ENCODE measurements at places on chromosomes 5 and 9.

DNA sequence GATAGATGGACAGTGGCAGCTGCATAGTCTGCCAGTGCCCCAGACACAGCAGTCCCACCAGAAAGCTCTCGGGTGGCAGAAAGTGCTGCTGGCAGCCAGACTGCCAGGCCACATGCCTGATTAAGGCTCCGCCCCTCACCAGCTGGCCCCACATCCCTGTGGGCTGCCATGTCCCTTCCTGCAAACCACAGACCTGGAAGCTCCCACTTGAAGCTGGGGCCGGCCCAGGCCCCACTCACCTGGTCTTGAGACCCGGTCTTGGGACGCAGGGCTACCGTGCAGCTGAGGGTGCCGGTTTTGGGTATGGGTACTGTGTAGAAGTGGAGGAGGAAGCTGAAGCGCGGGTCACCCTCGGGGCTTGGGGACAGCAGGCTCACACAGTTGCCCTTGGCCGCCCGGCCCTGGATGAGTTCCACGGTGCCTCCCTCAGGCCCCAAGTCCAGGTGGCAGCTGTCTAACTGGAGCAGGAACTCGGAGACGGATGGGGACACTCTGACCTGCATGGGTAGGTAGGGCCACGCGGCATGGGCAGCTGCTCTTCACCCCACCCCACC is 15.3 kb downstream of the FPGS start:
- no peak for DNase-seq

- DNase-seq = no peak
Observed at GRCh38 chr5:173832386-173832785, 55.8 kb upstream of the CPEB4 start.

DNA sequence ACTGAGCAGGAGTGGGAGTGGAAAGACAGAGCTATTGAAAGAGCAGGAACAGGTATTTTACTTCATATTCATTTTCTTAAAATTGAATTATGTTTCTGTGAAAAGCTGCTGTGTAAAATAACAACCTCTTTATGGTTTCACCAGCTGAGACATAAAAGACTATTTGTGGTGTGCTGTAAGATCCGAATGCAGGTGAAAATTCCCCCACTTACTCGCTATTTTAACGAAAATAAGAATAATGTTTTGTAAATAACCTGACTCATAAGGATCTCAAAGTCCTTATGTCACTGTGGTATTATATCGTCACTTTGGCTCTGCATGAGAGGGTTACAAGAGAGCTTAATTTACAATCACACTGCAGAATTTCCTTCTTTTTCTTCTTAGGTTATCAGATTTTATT is 65.3 kb upstream of the NFIB start:
- no peak for DNase-seq

DNA sequence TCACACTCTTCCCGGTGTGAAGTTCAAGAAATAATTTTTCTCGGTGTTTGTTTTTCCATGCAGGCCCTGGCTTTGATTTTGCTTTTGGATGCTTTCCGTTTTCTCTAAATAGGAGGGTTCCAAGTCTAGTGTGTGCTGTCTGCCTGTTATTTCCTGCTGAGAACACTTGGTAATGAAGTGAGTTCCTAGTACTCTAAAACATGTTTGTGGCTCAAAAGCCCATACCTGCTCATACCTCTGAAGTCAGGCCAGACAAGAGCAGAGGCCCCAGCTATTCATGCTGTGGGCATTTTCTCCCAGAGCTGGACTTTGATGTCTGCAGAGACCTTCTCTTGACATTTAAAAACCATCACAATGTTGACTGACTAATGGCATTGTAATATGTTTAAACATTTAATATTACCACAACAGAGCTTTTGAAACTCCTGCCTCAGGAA is 211.2 kb downstream of the GOLPH3 start:
- DNase-seq = no peak

GRCh38 chr5:132024117-132024435 is 12.6 kb upstream of the ACSL6 start:
- DNase-seq = no peak

DNA sequence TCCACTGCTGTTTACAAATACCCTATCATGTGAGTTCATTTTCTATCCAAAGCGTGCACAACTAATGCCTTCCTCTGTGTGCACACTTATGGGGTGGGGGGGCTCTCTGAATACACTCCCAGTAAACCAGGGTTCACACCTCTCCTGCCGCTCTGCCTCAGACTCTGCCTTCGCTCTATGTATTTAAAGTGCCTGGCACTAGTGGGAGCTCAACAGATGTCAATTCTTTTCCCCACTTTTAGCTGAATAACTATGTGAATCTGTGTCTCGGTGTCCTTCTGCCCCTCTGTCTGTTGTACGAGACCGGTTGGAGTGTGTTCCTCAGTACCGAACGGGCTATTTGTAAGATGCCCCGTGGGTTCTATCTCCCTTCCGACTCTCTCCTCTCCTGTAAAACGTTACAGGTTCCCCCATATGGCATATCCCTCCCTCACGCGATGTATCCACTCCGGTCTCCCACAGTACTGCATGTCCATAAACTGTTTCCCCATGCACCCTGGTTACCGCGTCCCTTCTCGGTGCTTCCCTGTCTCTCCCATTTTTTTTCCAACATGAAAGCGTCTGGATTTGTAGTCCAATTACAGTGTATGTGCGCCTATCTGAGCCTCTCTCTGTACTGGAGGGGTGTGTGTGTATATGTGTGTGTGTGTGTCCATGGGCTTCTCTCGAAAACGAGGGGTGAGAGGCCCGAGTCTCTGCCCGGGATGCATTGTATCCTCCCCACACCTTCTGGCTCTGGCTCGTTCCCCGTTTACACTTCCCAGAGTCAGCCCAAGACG is 1.6 kb downstream of the ELL2 start:
- DNase-seq = no peak

DNA sequence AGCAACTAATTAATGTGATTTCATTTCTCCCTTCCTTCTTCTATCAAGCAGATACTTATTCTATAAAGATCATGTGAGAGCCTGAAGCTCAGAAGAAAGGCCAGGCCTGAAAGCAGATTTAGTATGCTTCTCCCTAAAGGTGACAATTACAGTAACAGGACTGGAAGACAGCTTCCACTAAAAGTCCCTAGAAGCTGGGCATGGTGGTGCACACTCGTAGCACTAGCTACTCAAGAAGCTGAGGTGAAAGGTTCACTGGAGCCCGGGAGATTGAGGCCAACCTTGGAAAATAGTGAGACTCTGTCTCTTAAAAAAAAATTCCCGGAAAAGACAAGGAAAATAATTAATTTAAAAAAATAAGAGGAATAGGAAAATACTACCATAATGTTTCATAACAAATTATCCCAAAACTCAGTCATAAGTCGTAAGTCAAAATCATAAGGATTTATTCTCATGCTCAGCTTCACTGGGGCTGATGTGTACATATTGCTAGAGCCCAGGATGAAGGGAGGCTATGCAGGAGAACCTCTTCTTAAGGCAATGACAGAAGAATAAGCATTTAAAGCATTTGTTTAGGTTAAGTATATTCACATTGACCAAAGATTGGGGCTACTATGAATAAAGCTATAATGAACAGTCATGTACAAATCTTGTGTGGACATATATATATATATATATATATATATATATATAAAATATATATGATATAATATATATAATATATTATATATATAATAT is 210.8 kb upstream of the SMARCA2 start:
- DNase-seq = no peak

All from non-pigmented ciliary epithelial cell (primary cell).